ENCODE measurements at places on chromosomes 11 and 22. TPM values are rescaled to one million over a fixed set of nuclear protein-coding genes. Genes with fewer than 3 reads are reported as not detected.

Gene RAC2
- total RNA-seq = 61.7 TPM

Gene RAB39A
- total RNA-seq = not detected

Gene KRTAP5-8
- total RNA-seq = not detected

Gene OR52R1
- total RNA-seq = not detected

Gene MS4A15
- total RNA-seq = not detected

Gene FDXACB1
- total RNA-seq = 3.3 TPM

Gene OR10S1
- not detected for total RNA-seq
